ENCODE measurements at places on chromosomes 13 and 19.
A peak's percentile ranks its signal among the peaks of the same experiment; 100 is the strongest.

DNA sequence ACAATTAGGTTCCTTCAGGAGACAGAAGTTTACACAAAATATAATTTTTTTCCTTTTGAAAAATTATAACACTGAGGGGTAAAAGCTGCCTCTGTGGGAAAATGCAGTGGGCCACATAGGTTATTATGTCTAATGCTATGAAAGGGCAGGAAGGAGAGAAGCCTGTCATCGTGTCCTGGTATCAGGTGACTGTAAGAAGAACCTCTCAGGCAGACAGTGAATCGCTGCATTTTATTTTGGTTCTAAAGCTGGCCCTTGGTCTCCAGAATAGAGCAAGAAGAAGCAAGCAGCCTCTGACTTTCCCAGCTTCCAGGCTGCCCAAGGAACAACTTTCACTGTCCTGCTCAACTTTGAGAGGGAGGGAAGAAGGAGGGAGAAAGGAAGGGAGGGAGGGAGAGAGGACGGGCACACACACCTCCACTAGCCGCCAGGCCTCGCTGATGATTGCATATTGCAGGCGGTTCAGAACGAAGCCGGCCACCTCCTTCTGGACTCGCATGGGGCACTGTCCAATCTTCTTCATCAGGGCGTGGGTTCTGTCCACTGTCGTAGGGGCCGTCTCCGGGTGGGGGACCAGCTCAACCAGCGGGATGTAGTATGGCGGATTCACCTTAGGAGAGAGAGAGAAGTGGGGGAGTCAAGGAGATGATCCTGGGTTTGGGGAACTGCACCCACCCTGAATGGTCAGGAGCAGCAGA lies 93.8 kb downstream of the CRYL1 start:
- no peak for DNase-seq

DNA sequence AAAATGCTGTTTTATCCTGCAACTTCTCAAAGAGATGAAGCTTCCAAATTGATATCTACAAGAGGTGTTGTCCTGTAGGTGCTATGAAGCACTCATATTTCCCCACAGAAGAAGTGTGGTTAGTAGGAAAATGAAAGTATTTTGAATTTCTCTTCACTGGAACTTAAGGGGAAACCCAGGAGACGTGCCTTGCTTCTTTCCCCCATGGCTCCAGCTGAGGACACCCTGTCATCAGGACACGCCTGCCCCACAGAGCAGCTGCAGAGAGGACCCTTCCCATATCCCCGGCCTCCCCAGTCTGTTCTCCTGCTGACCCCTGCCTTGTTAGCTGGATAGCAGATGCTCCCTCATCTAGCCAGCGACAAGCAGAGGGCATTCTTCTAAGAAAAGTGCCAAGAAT lies 371.3 kb downstream of the COG6 start:
- DNase-seq = no peak

- DNase-seq = no peak
These were observed 248.0 kb downstream of the RFC3 start for GRCh38 chr13:34065928-34066327.

GRCh38 chr19:9565900-9566705 lies 18.2 kb downstream of the ZNF121 start:
- peak; percentile 20 for DNase-seq

GRCh38 chr19:31350693-31351055 lies 1.4 kb upstream of the TSHZ3 start:
- peak; percentile 83 for DNase-seq

- DNase-seq = peak; percentile 5
These were observed 186.2 kb downstream of the FOXO1 start for GRCh38 chr13:40480012-40480914.

- DNase-seq = no peak
These were observed 1.6 kb downstream of the ADAMTS10 start for GRCh38 chr19:8608941-8609278.

DNA sequence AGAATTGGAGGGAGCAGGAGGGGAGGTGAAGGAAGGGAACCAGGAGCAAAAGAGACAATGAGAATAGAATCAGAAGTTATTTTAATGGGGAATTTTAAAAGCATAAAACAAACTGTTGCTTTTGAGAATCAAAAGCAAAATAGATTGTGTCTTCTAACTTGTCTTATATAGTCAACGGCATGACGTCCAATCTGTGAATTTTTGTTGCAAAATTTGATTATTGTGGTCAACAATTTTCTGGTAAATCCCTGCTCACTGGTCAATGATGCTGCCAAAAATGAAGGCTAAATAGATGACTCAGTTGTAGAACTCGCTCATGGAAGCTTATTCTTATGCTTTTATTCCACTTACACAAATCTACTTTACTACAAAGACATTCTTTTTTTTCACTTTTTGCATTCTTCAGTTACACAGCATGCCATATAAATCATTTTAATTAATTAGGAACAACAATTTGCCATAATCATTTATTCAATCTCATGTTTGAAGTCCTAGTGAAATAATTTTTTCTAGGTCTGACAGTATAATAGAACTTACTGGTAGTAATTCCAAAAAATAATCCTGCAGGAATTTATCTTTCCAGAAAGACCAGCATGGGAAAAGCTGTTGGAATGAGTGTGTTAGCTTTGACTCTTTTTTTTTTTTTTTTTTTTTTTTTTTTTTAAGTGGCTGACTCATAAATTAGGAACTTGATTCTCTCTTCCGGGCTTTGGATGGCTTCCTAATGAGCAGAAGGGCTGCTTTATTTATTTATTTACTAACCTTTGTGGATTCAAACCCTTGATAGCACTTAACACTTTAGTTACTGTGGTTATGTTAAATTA lies 256.9 kb downstream of the SPRY2 start:
- DNase-seq = peak; percentile 34

- DNase-seq = no peak
These were observed 630 bp downstream of the COQ8B start for GRCh38 chr19:40716031-40716481.

DNA sequence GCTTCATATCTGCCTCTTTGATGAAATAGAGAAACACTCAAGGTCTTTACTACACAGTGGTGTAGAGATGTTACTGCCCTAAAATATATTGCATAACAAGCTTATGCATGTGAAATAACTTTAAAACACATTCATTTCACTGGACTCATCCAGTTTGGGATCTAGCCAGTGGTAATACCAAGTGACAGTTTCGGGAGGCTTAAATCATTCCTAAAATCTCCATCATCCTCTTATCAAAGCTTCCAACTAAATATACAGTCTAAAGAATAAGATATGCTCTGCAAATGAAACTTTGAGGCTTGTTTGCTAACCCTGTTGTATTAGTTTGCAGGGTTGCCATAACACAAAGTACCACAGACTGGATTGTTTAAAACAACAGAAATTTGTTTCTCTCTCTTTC lies 52.8 kb downstream of the THSD1 start:
- DNase-seq = peak; percentile 24

DNA sequence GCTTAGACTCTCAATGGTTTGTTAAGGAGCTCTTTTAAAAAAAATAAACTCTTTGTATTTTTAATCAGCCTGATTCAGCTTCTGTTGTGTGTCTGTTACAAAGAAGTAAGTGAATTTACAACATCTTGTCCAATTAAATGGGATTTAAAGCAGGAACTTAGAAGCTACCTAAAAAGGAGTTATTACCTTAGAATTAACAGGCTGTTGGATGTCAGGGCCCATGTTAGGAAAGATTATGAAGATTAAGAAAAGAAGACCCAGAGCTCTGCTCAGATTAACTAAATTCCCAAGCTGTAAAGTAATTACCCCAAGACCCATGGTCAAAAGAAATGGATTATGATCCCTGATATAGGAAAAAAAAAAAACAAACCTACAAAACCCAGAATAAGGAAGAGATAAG lies 44.1 kb upstream of the ZNF780A start:
- DNase-seq = no peak

GRCh38 chr19:17302391-17303166 lies 646 bp downstream of the ABHD8 start:
- peak; percentile 24 for DNase-seq

GRCh38 chr13:41716236-41716635 lies 244.7 kb downstream of the VWA8 start:
- DNase-seq = no peak

GRCh38 chr13:110560601-110561343 lies 750 bp downstream of the RAB20 start:
- peak; percentile 60 for DNase-seq

GRCh38 chr19:4722671-4723594 lies 709 bp downstream of the DPP9 start:
- peak; percentile 38 for DNase-seq

GRCh38 chr13:76803831-76804230 lies 82.4 kb downstream of the KCTD12 start:
- DNase-seq = no peak

DNA sequence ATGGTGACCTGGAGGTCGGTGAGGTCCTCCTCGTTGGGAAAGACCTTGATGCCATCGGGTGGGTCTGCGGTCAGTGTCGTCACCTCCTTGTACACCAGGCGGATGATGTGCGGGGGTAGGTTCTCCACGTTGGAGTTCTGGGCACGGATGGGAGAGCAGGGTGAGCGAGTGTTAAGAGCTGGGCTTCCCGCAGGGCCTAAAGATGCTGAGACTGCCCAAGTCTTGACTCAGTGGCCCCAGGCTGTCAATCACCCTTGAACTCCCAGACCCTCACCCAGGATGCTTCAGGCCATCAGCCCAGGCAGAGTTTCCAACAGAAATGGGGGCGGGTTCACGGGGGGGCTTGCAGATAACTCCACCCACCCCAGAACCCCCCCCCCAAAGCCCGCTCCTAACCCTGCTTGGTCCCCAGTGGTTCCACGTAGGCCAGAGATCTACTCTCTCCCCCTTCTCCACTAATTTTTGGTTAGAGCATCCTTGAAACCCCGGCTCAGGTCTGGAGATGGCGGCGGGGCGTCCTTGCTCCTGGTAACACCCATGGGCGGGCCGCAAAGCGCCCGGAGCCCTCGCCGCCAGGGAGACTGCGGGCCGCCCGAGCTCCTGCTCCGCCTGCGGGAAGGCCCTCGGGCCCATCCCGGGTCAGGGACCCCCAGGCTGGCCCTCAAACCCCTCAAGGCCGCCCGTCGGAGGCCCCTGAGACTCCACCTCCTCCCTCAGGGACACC lies 600 bp downstream of the UBE2S start:
- peak; percentile 32 for DNase-seq

- DNase-seq = peak; percentile 77
These were observed 3.9 kb downstream of the PRRG2 start for GRCh38 chr19:49585023-49585422.

DNA sequence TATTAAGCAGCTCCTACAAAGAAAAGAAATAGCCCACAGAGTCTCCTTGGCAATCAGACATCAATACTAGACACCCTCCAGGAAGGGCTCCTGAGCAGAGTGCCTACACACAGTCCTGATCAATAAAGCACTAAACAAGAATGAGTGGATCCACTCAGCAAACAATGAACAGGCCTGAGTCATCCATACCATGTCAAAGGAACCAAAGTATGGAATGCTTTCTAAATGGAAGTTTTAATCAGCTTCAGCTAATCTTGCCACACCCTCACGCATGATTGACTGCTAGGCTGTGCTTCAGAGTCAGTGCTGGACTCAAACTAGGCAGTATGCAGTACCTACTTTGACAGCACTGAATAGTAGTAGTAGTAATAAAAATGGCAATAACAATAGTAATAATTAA lies 392.7 kb upstream of the HTR2A start:
- DNase-seq = peak; percentile 5

- no peak for DNase-seq
These were observed 5.1 kb downstream of the FSTL3 start for GRCh38 chr19:681029-682019.
